ENCODE measurements at places on chromosomes 1 and 21.

DNA sequence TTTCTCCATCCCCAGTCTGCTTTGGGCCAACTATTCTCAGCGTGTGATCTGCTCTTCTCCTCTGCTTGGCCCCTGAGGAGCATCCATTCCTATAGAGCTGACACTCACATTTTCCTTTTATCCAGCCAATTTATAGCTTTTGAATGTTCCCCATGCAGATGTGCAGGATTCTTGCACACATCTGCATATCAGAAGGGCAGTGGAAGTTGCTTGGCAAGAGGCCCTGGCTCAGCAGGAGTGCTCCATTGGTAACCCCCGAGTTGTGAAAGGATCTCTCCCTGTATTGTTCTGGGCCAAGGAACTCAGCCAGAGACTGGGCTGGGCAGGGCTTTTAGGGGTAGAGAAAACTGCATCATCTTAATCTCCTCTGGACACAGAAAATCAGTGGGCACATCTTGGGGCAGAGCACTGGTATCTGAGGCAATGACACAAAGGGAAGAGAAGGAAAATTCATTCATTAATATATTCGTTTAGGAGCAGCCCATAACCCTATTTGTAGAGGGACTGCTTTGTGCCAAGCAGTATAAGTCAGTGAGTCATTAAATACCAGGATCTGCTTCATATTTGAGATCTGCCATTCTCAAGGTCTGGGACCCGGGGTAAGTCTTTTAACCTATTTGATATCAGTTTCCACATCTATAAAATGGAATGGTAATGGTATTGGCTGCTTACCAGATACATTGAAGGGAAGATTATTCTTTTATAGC lies 31.0 kb upstream of the BEND5 start:
- no peak for DNase-seq

- DNase-seq: peak; percentile 27
Measured at GRCh38 chr1:219317762-219318353, 144.2 kb downstream of the LYPLAL1 start.

DNA sequence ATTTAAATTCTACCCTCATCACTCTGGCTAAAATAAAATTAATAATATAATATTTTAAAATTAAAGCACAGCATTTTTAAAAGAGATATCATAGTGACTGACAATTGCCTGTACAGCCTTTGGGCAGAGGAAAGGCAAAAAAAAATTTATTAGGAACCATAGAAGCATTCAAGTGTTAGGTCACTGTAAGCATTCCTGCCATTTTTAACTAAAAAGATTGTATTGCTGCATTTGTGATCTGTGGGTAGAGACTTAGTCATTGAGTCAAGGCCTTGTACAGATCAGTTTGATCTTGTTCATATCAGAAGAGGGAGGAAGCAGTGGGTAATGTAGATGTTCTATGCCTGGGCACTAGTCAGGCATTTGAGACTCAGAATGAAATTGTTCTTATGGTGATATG lies 109.9 kb downstream of the LYPLAL1 start:
- DNase-seq: no peak

DNA sequence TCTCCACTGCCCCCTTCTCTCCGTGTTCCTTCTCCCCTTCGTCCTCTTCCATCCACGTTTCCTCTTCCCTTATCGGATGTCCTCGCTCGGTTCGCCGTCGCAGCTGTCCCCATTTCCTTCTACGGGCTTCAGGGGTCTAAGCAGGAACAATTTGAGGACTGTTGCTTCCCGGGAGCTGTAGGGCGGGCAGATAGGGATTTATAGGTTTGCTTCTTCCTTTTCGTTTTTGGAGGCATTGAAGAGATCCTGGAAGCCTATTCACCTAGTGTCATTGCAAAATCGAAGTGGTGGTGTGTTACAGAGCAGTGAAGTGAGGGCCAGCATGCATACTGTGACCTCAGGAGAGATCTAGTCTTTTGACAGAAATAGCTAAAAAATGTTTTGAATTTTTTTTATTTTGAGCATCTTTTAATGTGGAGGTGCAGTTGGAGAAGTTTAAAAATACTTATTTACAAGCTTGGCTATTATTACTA lies 897 bp downstream of the ZYG11B start:
- no peak for DNase-seq

DNA sequence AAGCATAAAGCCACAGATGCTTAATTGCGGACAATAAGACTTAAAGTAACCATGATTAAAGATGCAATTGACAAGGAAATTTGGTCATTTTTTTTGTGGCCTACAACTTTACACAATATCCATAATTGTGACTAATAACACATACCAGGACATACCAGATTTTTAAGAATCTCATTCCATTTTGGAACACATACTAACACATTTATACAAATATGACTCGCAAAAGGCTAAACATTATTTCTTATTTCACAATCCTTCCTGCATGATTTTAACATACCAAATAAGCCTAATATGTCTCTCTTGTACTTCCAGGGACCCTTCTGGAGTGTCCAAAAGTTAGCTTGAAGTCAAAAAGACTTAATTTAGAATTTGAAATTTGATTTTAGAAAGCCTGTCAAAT lies 48.8 kb downstream of the DR1 start:
- DNase-seq: no peak

DNA sequence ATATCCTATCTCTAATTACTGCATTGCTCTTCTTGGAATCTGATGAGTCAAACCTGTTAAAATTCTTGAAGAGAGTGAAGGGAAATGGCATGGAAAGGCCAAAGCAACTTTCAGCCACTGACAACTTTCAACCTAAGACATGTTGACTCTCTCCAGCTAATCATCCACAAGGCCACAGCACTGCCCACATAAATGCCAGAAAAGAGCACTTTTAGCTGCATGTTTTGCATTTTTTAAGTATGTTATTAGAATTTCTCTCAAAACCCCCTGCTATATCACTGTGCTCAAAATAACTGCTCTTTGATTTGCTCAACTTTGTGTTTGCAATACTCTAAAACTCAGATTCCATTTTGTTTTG lies 352.5 kb downstream of the ADGRL2 start:
- no peak for DNase-seq

GRCh38 chr1:32431736-32432400 lies 33.0 kb upstream of the ZBTB8B start:
- no peak for DNase-seq

- peak; percentile 18 for DNase-seq
Measured at GRCh38 chr1:61588736-61589672, 135.9 kb downstream of the TM2D1 start.

GRCh38 chr1:172350856-172351255 lies 69.6 kb upstream of the C1orf105 start:
- DNase-seq: no peak

- DNase-seq: no peak
Measured at GRCh38 chr21:33977017-33977720, 61.6 kb upstream of the ATP5PO start.

DNA sequence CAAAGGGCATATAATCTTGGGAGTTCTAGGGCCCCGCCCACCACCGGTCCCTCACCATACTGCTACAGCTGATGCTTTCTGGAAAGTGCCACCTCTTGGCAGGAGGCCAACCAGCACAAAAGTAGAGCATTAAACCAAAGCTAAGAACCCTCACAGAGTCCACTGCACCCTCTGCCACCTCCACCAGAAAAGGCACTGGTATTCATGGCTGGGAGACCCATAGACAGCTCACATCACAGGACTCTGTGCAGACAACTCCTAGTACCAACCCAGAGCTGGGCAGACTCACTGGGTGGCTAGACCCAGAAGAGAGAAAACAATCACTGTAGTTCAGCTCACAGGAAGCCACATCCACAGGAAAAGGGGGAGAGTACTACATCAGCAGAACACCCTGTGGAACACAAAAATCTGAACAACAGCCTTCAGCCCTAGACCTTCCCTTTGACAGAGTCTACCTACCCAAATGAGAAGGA lies 10.8 kb downstream of the THEM4 start:
- DNase-seq: no peak

GRCh38 chr1:167186771-167187170 lies 33.9 kb upstream of the POU2F1 start:
- no peak for DNase-seq

DNA sequence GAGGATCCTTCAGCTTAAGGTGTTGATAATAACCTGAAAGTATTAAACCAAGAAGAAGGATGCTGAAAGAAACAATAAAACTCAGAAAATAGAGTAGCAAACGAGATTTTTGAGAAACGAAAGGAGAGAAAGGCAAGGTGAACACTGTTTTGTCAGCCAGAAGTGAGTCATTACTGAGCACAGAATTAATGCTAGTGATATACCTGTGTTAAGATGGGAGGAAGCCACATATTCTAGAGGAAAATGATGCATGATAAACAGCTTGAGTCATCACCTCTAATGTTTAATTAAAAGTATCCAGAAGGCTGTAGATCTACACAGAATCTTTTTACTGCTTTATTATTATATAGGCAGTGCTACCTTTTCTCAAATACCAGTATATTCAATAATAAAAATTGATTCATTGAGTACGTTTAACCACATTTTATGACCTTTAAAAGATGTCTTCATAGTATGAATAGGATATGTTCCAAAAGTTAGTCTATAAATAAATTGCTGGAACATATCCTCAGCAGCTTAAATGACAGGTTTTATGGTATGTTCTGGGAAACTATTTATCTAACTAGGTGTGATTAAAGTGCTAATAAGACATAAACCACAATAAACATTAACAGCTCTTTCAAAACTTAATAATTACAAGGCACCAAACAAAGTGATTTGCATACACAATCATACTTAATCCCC lies 10.3 kb downstream of the SH3GLB1 start:
- no peak for DNase-seq

GRCh38 chr1:171290621-171291020 lies 23.4 kb upstream of the FMO4 start:
- DNase-seq: no peak

DNA sequence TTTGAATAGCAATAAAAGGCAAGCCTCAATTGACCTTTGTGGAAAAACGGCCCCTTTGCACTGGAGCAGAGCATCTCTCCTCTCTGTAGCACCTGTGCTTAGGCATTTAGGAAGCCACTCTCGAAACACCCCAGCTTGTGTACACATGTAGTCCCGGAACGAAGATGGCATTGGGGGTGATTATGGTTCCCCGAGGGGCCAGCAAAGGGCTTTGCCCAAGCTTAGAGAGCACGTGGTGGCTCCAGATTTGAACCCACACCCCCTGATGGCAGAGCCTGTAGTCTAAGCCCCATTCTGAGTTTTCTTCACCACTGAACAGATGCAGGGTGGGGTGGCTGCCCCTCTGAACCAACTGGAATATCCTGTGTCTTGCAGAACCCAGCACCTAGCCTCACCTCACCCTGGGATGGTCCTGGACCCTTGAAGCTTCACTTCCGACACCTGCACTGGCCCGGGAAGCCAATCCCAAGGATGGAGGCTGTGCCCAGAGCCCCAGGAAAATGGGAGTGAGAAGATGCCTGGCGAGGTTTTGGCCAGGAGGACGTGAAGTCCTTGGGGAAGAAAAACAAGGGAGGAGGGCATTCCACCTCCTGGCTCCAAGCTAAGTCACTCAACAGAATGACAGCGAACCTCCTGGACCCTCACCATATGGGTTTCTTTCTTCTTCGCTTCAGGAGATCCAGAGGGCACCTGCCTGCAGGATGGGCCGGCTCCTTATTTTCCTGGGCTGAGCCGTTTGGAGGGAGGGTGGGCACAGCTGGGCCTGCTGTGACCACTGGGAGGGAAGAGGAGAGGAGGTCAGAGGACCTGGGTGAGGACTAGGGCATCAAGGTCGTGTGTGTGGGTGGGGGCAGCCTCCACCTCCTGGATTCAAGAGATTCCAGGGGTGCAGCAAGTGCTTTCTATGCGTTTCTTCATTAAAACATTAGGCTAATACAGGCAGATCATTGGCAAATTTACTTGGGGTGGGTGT lies 37.7 kb downstream of the IGFN1 start:
- DNase-seq: no peak

GRCh38 chr21:30447056-30447455 lies 7.0 kb downstream of the KRTAP15-1 start:
- no peak for DNase-seq

DNA sequence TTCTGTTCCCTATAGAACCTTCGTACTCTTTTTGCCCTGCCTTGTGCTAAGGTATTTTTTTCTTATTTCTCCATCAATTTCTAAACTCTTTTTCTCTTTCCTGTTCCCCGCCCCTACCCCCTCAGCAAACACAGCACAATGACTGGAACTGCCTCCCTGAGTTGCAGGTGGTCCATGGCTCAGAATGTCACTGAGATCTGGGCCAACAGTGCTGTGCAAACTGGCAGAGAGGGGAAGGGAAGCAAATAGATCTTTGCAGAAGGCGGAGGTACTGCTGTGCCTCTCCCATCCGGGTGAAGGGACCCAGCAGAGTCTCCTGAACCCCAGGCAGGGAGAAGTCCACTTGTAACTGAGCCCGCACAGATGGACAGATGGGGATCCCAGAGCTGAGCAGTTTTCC lies 32.6 kb upstream of the A3GALT2 start:
- no peak for DNase-seq

DNA sequence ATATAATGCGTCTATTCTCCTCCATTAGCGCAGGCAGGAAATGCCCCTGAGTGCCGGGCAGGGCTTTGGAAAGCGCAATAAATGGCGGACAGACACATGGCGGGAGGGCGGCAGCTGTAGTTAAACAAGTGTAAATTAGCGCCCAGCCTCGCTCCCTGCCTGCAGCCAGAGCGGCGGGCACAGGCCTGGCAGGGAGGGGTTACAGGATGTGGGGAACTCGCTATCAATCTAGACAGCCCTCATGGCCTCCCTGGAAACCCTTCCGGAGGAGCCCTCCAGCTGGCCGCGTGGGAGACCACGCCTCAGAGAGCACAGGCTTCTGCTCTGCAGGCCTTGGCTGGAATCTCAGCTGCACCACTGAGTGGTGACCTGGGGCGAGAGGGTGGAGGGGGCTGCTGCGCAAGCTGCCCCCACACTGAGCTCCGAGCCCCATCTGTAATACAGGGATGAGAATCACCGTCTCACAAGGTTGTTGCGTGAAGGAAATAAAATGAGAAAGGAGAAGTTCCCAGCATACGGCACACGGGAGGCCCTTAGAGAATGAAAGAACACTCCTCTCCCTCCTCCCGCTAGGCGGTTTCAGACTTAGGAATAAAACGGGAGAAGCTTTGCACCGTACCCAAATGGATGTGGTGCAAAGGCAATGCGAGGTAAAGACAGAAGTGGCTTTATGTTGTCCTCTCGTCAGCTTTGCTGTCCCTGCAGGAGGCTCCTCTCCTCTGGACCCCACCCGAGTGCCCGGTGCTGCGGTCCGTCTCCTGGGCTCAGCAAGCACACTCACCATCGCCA lies 167.2 kb upstream of the POU3F1 start:
- no peak for DNase-seq
